GM13977 (cell line): ENCODE measurements at places on chromosomes 12 and 14.

GRCh38 chr12:76346236-76346635 is 2.0 kb downstream of the BBS10 start:
- no peak for DNase-seq

- no peak for DNase-seq
Measured at GRCh38 chr12:46676396-46676795, 149.4 kb downstream of the SLC38A4 start.

DNA sequence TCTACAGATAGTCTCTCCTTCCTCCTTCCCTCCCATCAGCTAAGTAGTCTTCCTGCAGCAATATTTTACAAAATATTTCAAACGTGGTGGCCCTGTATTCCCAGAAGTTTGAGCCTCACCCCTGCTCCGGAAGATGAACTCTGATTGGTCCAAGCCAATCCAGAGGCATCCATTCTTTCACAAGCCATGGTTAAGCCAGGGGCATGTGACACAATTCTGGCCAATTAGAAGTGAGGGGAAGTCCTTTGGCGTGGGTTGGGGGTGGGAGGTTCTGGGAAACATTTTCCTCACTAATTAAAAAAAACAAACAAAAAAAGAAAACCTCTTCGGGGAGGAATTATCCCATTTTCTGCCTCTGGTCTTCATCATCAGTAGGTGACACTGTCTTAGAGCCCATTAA is 69.4 kb upstream of the GSC start:
- no peak for DNase-seq

DNA sequence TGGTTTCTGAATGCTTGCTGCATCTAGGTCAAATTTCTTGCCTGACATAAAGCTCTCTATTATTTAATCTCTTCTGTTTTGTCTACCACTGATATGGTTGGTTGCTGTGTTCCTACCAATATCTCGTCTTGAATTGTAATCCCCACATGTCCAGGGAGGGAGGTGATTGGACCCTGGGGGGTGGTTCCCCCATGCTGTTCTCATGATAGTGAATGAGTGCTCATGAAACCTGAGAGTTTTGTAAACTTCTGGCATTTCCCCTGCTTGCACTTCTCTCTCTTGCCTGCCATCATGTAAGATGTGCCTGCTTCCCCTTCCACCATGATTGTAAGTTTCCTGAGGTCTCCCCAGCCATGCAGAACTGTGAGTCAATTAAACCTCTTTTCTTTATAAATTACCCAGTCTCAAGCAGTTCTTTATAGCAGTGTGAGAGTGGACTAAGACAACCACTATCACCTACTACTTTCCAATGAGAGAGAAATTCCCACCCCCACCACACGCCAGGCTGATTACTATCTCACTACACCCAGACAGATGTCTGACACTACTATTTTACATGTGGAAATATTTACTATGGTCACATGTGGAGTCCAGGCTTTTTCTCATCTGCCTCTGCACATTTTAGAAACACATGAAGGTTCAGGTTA is 69.2 kb upstream of the ATP2B1 start:
- no peak for DNase-seq

DNA sequence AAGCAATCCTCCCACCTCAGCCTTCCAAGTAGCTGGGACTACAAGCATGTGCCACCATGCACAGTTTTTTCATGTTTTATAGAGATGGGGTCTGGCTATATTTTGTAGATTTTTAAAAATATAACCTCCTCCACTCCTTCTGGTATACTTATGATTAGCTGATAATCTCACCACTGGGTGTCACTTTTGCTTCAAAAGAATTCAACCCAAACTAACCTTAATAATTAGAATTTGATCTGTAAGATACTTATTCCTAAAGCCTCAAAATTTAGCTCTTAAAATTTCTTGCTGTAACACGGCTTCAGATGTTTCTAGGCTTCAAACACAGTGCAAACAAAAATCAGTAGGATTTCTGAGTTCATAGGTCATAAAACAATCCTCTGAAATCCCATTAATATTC is 130.3 kb downstream of the CEP83 start:
- DNase-seq, result no peak

DNA sequence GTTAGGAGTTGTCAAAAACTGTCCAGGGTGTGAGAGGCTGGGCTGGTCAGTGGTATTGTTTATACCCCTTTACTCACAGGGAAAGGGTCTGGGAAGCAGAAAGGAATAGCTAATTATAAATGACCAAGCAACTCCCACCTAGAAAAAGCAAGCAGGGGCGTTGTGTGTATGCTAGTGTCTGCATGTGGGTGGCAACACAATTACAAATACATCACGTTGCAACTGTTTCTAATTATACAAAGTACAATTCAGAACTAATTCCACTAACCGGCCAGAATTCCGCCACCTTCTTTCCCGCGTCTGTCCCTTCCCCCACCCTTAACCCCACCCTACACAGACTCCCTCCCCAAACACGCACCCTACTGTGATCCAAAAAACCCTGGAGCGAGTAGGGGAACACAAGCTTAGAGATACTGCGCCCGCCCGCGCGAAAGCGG is 2.2 kb downstream of the DPF3 start:
- DNase-seq, result no peak

GRCh38 chr14:23043754-23044153 is 1.7 kb downstream of the PSMB11 start:
- DNase-seq, result no peak

DNA sequence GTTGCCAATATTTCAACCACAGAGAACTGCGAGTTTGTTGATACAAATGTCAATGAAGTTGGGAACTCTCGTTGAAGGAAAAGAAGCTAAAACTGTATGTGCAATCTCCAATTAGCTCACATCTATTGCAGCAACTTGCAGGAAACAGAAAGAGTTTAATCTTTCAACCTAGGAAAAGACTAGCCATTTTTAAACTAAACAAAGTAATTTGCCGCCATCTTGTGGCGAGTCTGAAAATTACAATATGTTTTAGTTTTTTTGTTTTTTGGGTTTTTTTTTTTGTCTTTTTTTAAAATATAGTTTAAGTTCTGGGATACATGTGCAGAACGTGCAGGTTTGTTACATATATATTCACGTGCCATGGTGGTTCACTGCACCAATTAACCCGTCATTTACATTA is 131.2 kb upstream of the FOXG1 start:
- DNase-seq, result peak; percentile 9

- no peak for DNase-seq
Measured at GRCh38 chr12:75692876-75693275, 181.5 kb upstream of the KRR1 start.

- DNase-seq, result no peak
Measured at GRCh38 chr12:128761379-128761790, 62.4 kb downstream of the SLC15A4 start.

DNA sequence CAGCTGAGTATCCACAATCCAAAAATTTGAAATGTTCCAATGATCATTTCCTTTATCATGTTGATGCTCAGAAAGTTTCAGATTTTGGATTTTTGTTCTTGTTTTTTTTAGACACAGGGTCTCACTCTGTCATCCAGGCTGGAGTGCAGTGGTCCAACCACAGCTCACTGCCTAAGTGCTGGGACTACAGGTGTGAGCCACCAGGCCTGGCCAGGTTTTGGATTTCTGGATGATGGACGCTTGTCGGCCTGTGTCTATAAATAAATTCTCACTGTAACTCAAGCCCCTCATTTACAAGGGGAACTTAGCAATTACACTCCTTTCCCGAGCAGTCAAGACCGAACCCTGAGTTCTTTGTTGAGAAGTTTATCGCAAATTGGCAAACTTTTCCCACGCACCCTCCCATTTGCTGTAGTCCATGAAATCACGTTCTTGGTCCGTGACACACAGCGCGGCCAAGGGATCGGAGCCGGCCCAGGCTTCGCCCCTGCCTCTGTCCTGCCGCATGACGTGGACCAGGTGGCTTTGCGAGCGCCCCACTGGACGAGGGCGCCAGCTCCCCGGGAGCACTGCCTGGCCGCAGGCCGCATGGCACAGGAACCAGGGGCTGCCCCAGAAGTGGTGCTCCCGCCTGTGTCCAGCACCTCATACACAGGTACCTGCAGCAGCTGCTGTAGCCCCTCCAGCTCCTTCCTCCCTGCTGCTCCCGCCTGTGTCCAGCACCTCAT is 14.0 kb upstream of the ANKLE2 start:
- DNase-seq, result no peak

GRCh38 chr12:48997719-48998496 is 1.3 kb downstream of the DDN start:
- peak; percentile 94 for DNase-seq
